HFFc6 (cell line): ENCODE measurements at places on chromosomes 4 and X.

- peaks cover 5% of the 10 kb centered on the region for H3K4me1 ChIP-seq
- no peaks in the 10 kb centered on the region; the same call in 1 of the 2 replicates for H3K27me3 ChIP-seq
- no peaks in the 10 kb centered on the region for H3K36me3 ChIP-seq
- DNase-seq: no peak
- H3K4me3 ChIP-seq: no peak overlapping the region
Measured at GRCh38 chrX:97766501-97767095, 882.9 kb downstream of the RPA4 start.

GRCh38 chrX:13254076-13254785 lies 65.6 kb downstream of the ATXN3L start:
- peak; percentile 2 for DNase-seq
- no peaks in the 10 kb centered on the region for H3K36me3 ChIP-seq
- peaks cover 2% of the 10 kb centered on the region for H3K27me3 ChIP-seq
- H3K4me1 ChIP-seq: peaks cover 40% of the 10 kb centered on the region

DNA sequence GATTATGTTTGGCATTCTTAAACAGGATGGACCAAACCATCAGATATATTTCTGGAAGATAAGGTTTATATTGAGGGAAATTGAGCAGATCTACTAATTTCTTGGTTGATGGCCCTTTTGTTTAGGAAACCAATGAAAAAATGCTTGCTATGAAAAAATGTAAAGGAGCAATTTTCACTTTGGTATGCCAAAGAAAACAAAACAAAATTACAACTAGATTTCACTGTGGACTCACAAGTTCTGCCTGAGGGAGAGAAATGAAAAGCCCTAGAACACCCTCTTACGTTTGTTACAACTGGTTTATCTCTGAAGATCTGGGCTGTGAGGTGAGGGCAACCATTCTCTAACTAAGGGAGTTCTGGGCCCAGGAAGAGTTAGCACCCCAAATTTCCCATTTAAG lies 122.5 kb upstream of the IL15 start:
- peaks cover 16% of the 10 kb centered on the region for H3K4me1 ChIP-seq
- no peak overlapping the region for H3K27ac ChIP-seq
- DNase-seq: no peak
- no peaks in the 10 kb centered on the region for H3K27me3 ChIP-seq

DNA sequence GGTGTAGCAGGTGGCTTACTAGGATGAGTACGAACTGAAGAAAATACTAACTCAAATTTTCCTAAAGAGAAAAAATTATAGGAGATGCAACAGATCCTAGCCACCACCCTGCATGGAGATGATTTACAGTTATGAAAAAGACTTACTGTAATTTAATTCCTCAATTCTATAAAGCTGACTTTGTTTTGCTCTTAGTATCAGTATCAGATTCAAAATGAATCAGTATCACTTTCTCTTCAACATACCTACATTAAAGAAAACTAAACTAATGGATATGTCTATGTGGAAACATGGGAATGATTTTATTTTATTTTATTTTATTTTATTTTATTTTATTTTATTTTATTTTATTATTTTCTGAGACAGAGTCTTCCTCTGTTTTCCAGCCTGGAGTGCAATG lies 525.8 kb downstream of the NLGN4X start:
- no peaks in the 10 kb centered on the region for H3K27me3 ChIP-seq
- H3K4me1 ChIP-seq: no peaks in the 10 kb centered on the region
- H3K4me3 ChIP-seq: no peak overlapping the region
- no peak overlapping the region for H3K27ac ChIP-seq
- no peak for DNase-seq

DNA sequence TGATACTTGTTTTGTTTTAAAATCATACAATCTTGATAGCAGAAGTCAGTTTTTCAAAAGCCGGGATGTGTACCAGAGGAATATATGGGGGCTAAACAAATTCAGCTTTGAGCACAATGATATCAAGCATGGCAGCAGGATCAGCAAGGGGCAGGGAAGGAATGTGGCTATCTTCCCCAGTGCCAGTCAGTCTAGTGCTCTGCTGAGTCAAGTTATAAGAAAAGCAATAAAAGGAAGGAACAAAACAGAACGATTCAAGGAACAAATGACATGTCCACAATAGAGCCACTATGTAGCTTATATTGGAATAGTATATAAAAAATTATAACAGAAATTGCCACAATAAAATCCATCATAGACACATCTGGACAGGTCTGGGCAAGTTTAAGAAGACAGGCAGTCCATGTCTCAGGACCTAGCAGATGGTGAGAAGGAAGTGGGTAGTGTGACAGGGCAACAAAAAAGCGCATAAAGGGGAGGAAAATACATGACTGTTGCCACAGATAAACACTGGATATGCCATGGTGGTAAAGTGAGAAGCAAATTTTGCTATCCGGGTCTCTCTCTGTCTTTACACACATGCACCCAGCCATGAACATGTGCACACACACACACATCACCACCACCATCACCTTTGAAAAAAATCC lies 518.2 kb upstream of the HTR2C start:
- no peak overlapping the region for H3K27ac ChIP-seq
- no peaks in the 10 kb centered on the region for H3K36me3 ChIP-seq
- H3K4me3 ChIP-seq: no peak overlapping the region
- DNase-seq: no peak
- no peaks in the 10 kb centered on the region for H3K27me3 ChIP-seq

DNA sequence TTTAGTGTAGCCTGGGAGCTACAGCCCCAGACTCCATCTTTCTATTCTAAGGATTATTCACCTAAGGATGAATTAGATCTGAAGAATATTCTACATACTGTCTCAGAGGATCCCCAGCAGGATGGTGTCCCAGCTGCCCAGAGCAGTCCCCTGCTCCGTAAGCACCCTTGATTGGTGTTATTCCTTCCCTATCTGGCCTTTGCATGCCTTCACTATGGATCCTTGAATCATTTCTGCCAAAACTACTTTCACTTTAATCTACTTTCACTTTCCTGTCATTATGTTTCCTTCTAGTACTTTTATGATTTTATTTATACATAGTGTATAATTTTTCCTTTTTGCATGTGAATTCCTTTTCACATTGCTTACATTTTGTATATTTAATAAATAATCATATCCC lies 39.2 kb downstream of the ARHGAP24 start:
- DNase-seq: no peak
- no peaks in the 10 kb centered on the region; the same call in 1 of the 2 replicates for H3K27me3 ChIP-seq
- H3K27ac ChIP-seq: no peak overlapping the region
- H3K4me3 ChIP-seq: peak overlapping the region; percentile 8
- no peaks in the 10 kb centered on the region for H3K36me3 ChIP-seq
- H3K4me1 ChIP-seq: peaks cover 30% of the 10 kb centered on the region
